ENCODE measurements at places on chromosomes 1 and 21. TPM values are rescaled to one million over a fixed set of nuclear protein-coding genes. Genes with fewer than 3 reads are reported as not detected.

DNA sequence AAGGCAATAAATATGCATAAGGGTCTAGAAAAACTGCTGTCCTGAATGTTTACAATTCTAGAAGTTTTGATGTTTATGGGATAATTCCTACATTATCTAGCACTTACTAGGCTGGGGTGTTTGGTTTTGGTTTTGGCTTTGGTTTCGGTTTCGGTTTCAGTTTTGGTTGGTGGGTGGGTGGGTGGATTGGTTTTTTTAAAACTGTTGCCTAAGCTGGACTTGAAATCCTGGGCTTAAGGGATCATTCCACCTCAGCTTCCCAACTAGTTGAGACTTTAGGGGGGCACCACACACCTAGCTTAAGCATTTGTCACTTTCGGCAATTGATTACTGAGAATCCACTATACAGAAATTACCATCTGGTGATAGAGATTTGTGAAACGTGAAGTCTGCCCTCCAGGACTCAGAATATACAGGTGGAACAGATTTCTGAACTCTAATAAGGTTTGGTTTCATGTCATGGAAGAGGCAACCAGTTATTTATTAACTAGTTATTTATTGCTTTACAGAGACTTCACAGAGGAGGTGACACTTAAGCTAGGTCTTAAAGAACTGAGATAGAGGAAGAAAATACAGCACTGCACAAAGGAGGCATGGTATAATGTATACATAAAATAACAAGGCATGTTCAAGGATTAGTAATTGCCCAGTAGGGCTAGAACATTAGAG, 69.6 kb downstream of the PIK3R3 start:
- DNase-seq: no peak

DNA sequence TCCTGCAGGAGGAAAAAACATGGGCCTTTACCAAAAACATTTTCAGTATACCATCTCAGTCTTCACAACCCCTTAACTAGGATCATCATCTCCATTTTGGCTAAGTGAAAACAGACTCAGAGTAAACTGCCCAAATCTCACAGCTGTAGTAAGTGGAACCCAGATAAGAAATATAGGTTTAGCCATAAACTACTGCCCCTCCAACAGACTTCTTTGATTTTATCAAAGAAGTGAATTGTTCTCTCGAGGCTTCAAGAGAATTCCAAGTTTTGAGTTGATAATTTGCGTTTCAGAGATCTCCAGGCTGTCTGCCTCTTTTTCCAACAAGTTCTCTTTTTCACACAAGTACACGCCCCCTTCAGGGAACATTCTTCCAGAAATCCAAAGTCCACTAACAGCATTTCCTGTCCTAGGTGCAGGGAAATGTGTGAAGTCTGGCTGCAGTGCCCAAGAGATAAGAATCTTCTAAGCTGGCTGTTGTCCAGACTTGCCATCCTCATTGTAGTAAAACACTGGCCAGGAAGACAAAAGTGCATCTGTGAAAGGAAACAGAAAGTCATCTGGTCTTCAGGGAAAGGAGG, 30.8 kb downstream of the RNF19B start:
- peak; percentile 35 for DNase-seq

GRCh38 chr1:232334246-232334645, 295.7 kb downstream of the SIPA1L2 start:
- DNase-seq: no peak

COL11A1 gene
- total RNA-seq: 13.4 TPM

GJA4 gene
- 3.2 TPM for total RNA-seq

TRAF5 gene
- 39.3 TPM for total RNA-seq

IVL gene
- not detected for total RNA-seq

TTLL7 gene
- total RNA-seq: 3.1 TPM
